ENCODE measurements at places on chromosomes 6 and 20. TPM values are rescaled to one million over a fixed set of nuclear protein-coding genes. Genes with fewer than 3 reads are reported as not detected.

DNA sequence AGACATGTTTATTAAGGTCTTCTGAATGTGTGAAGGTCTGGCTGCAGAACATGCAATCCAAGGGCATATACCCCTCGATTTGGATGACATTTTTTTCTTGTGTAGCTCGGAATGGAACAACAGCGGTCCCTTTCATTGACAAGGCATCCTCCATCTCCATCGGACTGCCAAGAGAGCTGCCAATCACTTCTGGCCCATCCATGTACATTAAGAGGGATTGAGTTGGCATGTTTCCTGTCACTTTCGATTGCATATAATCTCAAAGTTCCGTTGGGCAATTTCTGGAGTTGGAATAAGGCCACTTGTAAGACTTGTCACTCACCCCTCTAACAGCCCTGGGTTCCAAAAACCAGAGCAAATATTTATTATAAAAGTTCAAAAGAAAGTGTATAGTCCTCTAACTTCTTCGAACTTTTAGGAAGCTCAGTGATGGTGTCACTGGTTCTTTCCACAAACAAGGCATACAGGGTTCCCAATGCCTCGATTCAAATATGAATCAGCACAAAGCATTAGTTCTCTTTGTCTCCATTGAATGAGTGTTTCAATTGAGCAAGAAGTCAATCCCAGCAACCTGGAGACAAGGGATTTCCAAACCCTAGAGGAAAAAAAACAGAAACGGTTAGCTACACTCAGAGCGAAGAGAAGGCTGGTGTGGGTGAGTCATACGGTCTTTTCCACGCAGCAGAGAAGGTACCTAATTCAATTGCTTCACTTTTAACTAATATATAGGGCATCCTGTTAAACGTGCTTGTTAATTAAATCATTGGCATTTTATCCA, 10.9 kb downstream of the ZNF217 start:
- peak; percentile 53 for DNase-seq

DNA sequence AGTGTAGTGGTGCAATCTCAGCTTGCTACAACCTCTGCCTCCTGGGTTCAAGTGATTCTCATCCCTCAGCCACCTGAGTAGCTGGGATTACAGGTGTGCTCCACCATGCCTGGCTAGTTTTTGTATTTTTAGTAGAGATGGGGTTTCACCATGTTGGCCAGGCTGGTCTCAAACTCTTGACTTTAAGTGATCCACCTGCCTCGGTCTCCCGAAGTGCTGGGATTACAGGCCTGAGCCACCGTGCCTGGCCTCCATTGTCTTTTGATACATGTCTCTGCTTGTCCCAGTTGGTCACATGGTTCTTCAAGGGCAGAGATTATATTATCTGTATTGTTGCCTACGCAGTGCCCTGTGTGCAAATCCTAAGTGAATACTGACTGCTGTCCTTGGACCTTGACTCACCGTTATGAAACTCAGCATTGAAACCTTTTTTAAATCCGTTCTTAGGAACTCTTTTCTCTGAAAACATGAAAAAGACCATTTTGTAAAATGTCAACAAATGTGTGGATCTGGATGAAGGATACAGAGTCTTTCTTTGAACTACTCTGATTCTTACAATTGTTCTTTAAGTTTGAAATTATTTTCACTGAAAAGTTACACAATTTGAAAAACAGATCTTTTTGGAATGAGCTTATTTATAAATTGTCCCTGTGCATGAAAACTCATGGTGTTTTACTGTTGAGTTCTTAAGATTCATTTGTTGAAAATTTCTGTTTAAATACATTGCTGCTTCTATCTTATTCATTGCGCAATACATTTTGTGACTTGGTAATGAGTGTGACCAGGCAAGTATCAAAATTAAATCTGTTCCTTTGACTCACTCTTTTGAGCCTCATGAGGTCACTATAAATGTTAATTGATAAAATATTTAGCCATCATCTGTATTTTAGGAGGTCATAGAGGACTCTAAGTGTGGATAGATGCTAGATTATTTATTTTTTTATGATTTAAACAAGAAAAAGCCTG, 293.5 kb downstream of the UTRN start:
- no peak for DNase-seq

- DNase-seq = peak; percentile 0
Measured at GRCh38 chr6:43713643-43714310, 26.2 kb upstream of the MRPS18A start.

GRCh38 chr20:61634376-61635145, 382.5 kb downstream of the CDH4 start:
- DNase-seq = no peak

GRCh38 chr6:168865-169455, 123.3 kb upstream of the DUSP22 start:
- peak; percentile 66 for DNase-seq

DNA sequence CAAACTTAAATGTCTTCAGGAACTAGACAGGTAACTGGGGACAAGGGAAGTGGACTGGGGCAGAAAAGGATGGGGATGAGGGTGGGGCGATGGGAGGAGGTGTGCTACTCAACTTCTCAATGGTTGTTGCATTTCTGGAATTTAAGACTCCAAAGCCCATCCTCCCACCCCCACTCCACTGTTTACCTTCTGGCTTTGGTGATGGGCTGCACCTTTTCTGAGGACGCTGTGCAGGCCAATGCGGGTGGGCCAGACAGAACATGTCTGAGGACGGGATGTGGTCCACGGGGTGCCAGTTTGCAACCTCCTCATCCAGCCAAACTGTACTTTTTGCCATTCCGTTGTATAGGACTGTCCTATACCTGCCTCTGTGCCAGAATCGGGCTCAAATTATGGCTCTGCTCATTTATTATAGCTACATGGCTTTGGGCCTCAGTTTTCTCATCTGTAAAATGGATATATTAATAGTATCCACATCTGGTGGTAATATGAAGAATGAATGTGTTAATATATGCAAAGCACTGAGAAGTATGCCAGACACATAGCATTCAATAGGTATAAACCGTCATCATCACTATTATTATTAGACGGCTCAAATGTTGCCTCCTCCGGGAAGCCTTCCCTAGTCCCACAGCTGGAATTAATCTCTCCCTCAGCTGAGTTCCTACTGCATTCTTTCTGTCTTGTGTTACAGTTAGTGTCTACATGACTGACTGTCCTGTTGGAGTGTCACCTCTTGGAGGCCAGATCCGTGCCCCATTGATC, 31.0 kb upstream of the VEGFA start:
- peak; percentile 17 for DNase-seq

The CRYBG1 gene
- total RNA-seq = 0.45 TPM

Measured in stomach (tissue), 19 donors.